ENCODE measurements at places on chromosomes 7 and 10.

DNA sequence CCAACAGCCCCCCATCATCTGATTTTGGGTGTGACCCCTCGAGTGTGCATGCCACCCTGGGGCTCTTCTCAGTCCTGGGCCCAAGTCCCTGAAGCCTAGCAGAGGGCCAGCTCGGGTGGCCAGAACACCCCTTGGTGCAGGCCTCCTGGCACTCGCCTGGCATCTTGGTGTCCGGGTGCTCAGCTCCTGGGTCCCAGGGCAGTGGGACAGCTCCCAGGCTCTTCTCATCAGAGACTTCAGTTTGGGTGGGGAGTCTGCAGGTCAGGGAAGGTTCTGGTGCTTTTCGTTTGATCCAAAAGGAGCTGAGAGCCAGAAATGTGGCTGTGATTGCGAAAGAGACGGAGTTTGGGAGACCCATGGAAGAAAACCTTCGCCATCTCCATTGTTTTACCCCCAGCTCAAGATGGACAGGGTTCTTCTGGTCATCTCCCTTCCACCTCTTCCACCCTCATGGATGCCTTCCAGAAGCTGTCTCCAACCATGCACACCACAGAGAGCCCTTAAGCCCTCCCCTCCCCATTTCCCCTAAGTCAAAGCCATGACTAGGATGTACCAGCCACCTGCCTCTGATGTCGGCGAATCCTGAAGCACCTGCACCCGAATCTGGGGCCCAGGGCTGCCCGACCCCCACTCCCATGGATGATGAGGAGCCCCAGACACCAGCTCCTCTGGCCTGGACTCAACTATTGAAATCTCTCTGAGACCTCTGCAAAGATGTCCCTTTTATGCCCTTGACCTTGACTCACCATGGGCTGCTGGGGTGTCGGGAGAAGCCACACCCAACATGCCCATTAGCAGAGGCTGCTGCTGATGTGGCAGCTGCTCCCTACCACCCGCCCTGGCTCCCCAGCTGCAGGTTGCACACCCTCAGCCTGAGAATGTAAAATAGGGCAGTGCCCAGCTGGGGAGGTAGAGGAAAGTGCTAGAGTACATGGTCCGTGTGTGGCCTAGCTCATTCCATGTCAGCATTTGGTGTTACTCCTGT lies 55.3 kb downstream of the ADCYAP1R1 start:
- no peak for DNase-seq

DNA sequence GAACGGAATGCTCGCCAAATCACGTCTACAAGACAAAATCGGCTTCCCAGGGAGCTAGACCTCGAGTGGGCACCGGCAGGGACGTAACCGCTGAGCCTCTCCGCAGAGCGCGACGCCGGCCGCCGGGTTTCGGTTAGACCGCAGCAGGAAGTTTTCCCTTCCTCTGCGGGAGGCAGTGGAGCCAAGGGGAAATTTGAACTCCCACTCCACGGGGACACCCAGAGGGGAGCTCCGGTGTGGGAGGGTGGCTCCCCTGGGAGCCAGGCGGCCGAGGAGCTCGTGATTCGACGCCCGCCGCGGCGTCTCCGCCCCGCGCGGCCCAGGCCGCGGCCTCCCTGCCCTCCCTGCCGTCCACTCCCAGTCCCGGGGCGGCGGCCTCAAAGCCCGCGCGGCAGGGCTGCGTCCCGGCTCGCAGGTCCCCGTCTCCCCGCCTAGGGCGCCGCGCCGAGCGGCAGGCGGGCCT lies 426 bp downstream of the SYPL1 start:
- no peak for DNase-seq

- no peak for DNase-seq
Observed at GRCh38 chr10:29157321-29157720, 131.5 kb upstream of the LYZL1 start.

DNA sequence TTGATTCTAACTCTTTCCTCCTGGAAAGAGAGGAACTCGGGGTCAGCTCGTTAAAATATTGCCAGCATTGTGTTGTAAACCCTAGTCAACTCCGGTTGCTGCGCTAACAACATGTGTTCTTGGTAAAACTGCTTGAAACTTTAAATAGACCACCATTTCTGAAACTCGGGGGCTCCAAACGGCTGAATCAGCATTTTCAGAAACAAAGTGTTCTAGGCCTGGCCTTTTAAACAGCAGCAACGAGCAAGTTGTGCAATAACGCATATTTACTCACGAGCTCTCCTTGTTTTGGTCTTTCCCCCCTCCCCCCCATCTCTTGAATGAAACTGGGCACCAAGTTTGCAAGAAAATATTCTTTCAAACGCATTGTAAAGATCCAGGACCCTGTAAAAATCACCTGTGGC lies 9.2 kb upstream of the GRB10 start:
- DNase-seq = no peak

GRCh38 chr7:7323352-7323751 lies 141.0 kb downstream of the C1GALT1 start:
- DNase-seq = no peak

- no peak for DNase-seq
Observed at GRCh38 chr10:5511885-5512280, 12.5 kb upstream of the CALML5 start.

DNA sequence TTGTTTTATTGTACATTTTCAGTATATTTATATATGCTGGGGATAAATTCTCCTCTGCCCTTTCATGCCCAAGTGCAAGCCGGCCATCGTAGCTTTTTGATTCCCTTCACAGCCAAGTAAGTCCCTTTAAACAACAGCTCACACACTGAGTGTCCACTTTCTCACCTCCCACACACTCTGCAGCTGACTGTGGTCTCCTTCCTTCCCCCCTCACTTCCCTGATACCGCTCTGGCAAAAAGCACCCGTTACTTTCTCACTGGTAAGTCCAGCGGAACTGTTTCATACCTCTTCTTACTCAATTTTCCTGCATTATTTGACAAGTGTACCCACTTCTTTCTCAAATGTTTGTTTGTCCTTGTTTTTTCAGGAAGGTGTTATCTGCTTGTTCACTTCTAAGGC lies 35.2 kb downstream of the MGAM start:
- no peak for DNase-seq

- no peak for DNase-seq
Observed at GRCh38 chr7:131517218-131517923, 39.1 kb downstream of the PODXL start.

DNA sequence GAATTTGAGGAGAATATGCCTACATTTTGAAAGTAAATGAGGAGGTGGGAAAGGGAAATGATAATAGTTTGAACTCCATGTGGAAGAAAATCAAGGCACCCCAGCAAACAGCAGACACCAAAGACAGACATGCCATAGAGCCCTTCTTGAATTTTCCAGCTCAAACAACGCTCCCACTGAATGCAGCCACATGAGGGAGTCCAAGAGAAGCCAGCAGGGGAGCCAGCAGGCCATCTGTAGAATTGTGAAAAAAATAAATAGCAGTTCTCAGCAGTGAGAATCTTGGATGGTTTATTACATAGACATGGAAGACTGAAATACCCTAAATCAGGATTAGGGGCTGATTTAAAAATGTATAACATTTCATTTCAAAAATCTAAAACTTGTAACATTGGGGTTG lies 1567.3 kb upstream of the LRRTM3 start:
- DNase-seq = no peak

DNA sequence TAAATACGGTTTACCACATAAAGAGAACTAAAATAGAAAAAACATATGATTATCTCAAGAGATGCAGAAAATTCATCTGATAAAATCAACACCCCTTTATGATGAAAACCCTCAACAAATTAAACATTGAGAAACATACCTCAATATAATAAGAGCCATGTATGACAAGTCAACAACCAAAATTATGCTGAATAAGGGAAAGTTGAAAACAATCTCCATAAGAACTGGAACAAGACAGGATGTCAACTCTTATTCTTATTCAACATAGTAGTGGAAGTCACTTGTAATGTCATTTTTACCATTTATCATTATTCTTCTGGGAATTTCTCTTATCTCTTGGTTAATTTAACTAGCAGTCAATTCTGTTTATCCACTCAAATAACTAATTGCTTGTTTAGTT lies 79.0 kb downstream of the PCDH15 start:
- DNase-seq = no peak

GRCh38 chr7:96562966-96563365 lies 146.7 kb downstream of the SEM1 start:
- DNase-seq = no peak

- DNase-seq = no peak
Observed at GRCh38 chr7:81235997-81236396, 317.1 kb upstream of the SEMA3C start.

DNA sequence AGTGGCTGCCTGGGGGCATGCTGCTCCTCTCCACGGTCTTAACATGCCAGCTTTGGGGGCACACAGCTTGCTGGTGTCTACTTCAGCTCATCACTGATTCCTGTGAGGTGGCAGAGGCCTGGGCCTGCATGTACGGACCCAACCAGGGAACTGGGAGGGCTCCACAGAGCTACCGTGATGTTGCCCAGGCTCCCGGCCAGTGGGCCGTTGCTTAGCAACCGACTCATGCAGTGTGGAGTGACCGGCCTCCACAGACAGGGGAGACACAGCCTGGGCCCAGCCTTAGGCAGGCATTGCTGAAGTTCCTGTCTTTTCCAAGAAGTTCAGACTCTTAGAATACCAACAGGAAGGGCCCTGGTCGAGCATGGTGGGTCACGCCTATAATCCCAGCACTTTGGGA lies 25.8 kb upstream of the SH2B2 start:
- no peak for DNase-seq

DNA sequence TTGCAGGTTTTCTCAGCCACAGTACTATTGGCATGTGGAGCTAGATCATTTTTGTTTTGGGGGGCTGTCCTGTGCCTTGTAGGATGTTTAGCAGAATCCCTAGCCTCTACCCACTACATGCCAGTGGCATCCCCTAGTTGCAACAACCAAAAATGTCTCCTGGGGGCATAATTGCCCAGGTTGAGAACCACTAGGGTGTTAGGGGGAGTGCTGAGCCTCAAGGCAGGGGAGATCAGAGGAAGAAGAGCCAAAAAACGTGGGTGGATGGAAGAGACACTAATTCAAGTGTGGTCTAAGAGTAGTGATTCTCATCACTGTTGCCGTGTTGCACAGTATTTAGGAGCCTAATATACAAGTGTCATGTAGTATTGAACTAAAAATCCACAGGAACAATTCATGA lies 31.7 kb upstream of the CCNY start:
- DNase-seq = no peak

DNA sequence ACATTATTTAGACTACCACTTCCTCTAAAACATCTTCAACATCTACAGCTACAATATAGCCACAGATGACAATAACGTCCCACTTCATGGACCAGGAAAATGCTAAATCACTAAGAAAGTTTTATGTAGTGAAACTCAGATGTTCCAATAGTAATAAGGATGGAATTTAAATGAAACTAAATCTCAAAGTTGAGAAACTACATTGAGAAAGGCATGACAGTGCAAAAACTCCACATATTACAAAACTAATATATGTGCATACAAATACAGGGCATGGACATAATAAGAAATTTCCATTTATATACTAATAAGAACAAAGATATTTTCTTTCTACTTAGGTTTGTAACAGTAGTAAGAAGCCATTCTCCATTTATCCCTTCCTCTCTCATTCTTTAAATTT lies 31.1 kb downstream of the POT1 start:
- DNase-seq = no peak

DNA sequence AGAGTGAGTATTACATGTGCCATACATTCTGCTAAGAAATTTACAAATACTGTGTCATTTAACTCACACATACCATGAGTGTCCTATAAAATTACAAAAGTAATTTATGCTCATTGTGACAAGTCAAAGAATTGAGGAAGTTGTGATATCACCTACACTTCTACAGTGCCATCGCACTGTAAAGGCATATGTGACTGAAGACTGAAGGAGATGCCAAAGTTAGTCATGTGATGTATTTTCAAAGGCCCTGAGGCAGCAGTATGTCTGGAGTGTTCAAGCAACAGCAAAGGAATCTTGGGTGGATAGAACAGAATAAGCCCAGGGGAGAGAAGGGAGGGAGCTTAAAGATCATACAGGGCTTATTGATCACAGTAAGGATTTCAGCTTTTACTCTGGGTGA lies 176.8 kb downstream of the WNT2 start:
- DNase-seq = no peak

All from stimulated activated CD8-positive, alpha-beta memory T cell treated with anti-CD3 and anti-CD28 coated beads, Interleukin-7, amount 100 ng/mL, for 24 hours (primary cell).